ENCODE measurements at places on chromosomes 5 and 9. TPM values are rescaled to one million over a fixed set of nuclear protein-coding genes. Genes with fewer than 3 reads are reported as not detected.

DNA sequence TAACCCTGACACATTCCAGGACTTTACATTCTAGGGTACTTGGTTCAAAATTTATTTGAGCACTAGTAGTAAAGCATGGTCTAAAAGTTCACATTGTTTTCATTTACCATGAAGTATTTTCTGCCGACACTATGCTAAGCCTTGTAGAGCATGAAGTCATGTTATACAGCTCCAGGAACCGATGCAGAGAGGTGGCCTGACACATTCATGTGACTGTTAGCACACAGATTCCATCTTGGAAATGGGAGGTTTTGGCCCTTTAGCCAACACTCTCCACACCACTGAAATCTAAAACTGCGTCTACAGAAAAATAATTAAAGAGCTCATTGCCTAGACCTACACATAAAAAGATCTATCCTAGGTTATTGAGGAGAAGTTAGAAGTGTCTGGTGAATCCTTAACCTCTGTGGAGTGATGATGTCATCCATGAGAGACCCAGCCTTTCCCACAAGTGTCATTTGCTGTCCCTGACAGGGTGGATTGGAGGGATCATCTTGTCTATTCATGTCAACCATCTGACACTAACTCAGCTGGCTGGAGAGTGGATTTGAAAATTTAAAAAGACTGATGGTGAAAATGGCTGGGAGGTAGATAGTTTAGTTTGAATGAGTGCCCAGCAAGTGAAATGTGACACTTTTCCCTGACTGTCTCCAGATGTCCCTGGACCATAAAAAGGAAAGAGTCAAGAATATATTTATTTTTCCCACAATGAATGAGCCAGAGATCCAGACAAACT is 1.3 kb downstream of the RANBP3L start:
- DNase-seq: no peak

- DNase-seq: no peak
These were observed 72.6 kb downstream of the SH3RF2 start for GRCh38 chr5:146009020-146009419.

DNA sequence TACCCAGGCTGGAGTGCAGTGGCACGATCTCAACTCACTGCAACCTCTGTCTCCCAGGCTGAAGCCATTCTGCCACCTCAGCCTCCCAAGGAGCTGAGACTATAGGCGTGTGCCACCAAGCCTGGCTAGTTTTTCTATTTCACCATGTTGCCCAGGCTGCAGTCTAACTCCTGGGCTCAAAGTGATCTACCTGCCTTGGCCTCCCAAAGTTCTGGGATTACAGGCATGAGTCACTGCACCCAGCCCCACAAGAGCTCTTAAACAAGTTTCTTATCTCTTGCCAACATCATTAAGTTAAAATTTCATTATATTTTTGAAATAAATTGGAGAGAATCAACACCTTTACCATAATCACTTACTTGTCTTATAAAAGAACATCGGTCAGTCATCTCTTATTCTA is 280.3 kb downstream of the ARHGEF28 start:
- no peak for DNase-seq

DNA sequence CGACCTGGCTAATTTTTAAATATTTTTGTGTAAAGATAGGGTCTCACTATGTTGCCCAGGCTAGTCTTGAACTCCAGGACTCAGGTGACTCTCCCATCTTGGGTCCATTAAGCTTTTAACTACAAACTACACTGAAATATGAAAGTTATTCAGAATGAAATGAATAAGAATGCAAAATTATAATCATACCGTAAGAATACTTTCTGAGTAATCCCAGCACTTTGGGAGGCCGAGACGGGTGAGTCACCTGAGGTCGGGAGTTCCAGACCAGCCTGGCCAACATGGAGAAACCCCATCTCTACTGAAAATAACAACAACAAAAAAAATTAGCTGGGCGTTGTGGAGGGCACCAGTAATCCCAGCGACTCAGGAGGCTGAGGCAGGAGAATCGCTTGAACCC is 1.1 kb upstream of the ORM1 start:
- DNase-seq: no peak

GRCh38 chr5:142275496-142275895 is 49.3 kb downstream of the SPRY4 start:
- DNase-seq: no peak

DNA sequence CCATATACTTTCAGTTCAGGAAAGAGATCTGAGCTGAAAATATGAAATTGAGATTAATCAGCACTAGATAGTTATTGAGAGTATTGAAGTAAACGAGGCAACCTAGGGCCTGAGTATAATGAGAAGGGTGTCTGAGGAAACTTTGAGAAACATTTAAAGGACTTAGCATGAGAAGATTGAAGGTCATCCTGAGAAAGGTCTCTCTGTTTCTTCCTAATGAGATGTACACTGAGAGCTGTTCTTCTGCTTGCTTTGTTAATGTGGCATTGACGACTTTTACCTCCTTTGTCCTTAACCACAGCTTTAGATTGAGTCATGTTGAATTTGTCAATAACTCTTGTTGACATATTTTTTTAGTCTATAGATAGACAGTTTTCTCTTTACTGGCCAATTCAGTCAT is 145.1 kb upstream of the ACTBL2 start:
- DNase-seq: no peak

- DNase-seq: no peak
These were observed 133.1 kb downstream of the DOCK8 start for GRCh38 chr9:347667-348292.

- peak; percentile 25 for DNase-seq
These were observed 250.3 kb downstream of the ZSWIM6 start for GRCh38 chr5:61582205-61582820.

DNA sequence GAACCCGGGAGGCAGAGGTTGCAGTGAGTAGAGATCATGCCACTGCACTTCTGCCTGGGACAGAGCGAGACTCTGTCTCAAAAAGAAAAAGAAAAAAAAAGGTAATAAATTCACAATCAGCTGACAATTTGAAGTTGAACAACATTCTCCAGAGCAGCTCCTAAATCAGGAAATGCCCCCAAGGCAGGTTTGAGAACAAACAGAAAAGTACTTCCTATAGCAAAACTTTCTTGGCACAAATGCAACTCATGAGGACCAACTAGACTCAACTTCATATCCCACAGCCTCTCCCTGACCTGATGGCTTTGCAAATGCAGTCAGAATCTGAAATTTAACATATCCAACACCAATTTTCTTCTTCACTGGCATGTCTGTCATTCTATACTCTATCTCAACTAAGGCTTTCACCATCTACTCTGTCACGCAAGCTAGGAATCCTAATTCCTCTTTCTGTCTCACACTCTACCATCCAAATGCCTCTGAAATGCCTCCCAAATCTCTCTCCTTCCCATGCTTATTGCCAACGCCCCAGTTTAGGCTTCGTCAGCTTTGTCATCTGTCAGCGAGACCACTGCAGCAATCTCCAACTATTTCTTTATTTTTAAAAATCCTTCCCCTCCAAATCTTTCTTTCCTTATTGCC is 113.3 kb downstream of the MAPKAP1 start:
- DNase-seq: no peak

GRCh38 chr5:91245074-91245452 is 138.1 kb downstream of the ARRDC3 start:
- DNase-seq: no peak

- no peak for DNase-seq
These were observed 75.8 kb downstream of the MED27 start for GRCh38 chr9:132003896-132004295.

The LAMC3 gene
- 12.2 TPM for polyA plus RNA-seq

All from right lung (tissue), 10 donors.